Uterine smooth muscle cell (primary cell): ENCODE measurements at places on chromosomes 12 and 14. TPM values are rescaled to one million over a fixed set of nuclear protein-coding genes. Genes with fewer than 3 reads are reported as not detected.

Gene DERA
- total RNA-seq: 45.7 and 75.0 TPM in 2 replicates

Gene HOXC6
- 0.11 TPM in 1 of 2 replicates, not detected in the other for total RNA-seq

Gene NUDT4
- total RNA-seq: 57.1 and 73.5 TPM in 2 replicates

Gene PLEKHG7
- total RNA-seq: not detected in 2 replicates

Gene CREBL2
- total RNA-seq: 31.7 and 43.0 TPM in 2 replicates
